ENCODE measurements at places on chromosomes 4 and X.
A peak's percentile ranks its signal among the peaks of the same experiment; 100 is the strongest.

- peak; percentile 18 for DNase-seq
Measured at GRCh38 chrX:2325076-2325784, 175.5 kb downstream of the DHRSX start.

GRCh38 chrX:19372547-19373331 lies 29.0 kb downstream of the PDHA1 start:
- DNase-seq: no peak

DNA sequence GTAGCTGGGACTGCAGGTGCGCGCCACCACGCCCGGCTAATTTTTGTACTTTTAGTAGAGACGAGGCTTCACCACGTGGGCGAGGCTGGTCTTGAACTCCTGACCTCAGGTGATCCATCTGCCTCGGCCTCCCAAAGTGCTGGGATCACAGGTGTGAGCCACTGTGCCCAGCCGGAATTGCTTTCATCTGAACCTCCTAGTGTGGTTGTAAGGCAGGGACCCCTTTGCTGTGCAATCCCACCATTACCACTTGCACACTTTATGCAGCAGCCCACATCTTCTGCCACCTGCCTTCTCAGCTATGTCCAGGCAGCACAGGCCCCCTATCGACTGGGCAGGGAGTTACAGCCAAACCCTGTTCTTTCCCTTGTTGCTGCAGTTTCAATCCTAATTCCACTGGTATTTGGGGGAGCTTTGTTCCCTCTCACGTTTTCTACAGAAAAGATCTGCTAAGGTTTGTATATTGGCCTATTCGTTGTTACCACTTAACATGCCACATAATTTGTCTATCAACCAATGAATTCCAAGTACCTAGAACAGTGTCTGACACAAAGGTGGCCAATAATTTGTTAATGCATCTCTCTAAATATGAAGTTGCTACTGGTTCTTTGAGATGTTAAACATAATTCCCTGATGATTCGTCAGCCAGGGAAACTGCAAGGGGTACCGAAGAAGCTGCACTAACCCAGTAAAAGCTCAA lies 6.5 kb downstream of the RPL39 start:
- peak; percentile 8 for DNase-seq

DNA sequence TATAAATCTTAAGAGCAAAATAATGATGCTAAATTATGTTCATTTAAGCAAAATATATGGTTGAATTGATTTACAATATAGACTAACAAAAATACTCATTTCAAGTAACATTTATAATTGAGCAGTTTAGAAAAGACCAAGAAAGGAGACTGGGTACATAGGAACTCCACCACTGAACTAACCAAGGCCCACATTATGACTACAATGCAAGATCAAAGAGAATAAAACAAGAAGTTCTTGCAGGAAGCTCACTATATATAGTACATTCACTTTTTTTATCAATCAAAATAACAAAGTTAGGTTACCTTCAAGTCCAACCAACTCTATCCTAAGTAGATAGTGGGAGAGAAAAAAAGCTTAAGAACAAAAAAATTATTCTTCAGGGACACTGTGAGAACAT lies 8.0 kb downstream of the CHIC2 start:
- DNase-seq: no peak

DNA sequence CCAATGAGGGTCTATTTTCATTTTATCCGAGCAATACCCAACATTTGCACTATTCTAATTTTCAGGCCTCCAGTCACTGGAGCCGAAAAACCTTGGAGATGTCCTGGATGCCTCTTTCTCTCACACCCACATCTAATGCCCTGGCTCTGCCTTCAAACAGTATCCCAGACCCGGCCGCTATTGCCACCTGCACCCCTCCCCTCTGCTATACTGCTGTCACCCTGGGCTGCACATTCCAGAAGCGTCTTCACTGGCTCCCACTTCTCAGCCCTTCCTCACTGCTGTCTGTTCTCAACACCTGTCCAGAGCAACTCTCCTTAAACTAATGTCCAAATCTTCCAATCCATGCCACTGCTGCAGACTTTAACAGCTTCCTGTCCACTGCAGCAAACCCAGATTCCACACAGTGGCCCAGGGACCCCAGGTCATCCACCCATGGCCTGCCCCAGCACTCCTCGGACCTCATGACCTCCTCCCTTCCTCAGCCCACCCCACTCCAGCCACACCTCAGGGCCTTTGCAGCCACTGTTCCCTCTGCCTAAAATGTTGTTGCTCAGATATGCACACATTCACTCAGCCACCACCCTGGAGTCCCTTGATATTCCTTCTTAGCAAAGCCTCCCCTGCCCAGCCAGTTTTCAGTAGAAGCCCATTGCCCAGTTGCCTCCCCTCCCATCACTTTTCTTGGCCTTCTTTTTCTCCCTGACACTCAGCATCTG lies 30.5 kb upstream of the PPP2R2C start:
- no peak for DNase-seq

DNA sequence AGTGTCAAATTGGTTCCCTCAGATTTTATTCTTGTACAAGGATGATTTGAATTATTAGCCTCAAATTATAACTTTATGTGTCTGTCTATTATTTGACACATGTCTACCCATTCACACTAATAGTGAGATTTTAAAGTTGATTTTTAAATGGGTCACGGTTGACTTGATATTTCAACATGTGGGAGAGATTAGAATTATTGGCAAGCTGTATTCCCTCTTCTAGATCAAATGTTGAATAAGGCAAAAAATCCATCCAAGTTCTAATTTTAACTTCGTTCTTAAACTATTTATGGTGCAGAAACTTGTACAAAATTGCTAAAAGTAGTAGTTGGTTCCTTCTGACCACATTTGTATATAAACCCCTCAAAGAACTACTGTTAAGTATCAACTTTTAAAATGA lies 1498.0 kb downstream of the STIM2 start:
- DNase-seq: no peak

- DNase-seq: peak; percentile 61
Measured at GRCh38 chrX:51332188-51332942, at the start of gene NUDT10. Gene NUDT10 (plus strand): TSS chrX:51332822. CDS start chrX:51332966, 144 bp downstream.

DNA sequence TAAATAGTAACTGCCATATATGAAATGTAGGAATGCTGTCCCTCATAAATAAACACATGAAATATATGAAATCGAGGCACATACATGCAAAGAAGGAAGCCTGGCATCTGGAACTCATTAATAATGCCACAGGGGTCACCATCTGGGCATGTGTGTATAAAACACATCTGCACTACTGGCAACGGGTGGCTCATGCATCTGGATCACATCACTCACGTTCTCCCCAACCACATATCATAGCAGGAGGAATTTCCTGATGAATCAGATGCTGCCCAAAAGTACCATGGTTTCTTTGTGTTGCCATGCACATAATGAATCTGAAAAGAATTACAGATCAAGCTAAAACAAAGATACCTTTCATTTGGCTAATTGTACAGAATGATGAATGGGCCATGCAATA lies 28.6 kb downstream of the RNF175 start:
- peak; percentile 93 for DNase-seq

DNA sequence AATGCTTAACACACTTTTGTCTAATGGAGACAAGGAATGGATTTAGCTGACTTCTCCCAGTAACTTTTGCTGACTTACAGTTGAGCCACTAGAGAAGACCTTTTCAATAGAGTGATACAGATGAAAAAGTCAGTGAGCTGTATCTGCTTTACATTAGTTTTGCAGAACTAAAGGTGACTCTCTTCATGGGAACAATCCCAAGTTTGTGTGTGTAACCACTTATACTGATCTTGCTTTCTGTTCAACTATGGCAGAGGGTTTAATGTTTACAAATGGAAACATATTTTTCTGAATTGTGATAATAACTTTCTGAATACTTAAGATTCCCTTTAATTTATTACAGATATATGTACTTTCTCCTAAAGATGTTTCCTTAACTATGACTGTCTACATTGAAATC lies 182.6 kb upstream of the PUDP start:
- peak; percentile 25 for DNase-seq

DNA sequence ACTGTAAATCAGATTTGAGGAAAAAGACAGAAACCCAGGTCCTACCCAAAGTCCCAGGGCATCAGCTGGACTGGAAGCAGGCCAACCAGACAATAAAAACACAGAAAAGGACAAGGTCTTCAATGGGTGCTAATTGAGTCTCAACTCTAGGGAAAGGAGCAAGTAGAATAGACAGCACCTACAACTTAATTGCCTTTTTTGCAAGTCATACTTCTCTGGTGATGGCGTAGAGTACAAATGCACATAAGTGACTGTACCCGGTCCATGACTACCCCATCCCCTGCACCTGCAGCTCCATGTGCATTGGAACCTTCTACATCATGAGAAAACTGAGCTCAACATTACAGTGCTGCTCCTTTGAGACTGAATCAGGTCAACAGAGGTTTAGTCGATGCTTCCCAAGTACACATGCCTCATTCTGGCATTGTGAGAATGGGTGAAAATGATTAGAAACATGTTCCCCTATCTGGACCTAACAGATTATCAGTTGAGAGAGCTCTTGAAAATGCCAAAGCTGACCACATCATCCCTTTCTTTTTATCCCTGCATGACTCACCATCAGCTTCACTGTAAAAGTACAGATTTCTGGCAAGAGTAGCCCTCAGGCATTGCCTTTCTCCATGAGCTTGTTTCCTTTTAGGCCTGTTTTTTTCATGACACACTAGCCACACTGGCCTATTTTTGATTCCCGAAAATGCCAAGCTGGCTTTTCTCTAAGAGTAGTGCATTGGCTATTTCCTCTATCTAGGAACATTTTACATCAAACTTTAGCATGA lies 298.3 kb downstream of the HS3ST1 start:
- DNase-seq: peak; percentile 90

DNA sequence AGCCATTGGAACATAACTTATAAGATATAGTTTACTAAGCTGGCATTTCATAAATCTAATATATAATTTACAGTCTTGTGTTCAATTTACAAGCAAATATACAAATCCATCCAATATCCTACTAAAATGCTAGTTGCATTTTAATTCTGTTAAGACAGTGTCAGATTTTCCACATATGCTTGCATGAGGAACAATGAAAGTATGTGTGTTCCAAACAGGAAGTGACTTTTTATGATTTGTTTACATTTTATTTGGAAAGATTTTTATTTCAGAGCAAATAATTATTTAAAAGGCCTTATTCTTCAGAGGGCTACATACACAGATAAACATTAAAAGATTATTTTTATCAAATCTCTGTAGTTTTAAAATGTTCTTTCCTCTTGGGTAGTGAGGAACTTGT lies 130.1 kb downstream of the KLHL34 start:
- no peak for DNase-seq

GRCh38 chr4:180058691-180059215 lies 2184.4 kb upstream of the TENM3 start:
- peak; percentile 65 for DNase-seq

GRCh38 chr4:89007338-89007939 lies 49.5 kb downstream of the FAM13A start:
- DNase-seq: no peak

- DNase-seq: no peak
Measured at GRCh38 chr4:163109967-163110366, 56.7 kb downstream of the NAF1 start.

DNA sequence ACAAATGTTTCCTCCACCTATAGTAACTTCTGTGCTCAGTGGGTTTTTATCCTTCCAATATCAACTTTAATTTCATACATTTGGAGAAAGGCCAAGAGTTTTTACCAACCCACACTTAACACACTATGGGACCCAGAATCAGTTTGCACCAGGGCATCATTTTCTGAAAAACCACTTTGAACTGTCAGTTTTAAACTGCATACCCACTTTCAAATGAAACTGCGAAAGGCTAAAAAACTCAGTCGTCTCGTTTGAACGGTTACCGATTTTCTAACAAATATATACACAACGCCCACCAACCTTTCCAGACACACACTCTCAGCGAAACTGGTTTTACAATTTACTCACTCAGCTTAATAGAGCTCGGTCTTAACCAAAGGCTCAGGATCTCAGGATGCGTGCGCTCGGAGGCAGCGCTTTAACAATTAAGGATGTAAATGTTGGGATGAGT lies 376 bp downstream of the ABCG2 start:
- DNase-seq: no peak

- no peak for DNase-seq
Measured at GRCh38 chr4:145929415-145930178, 9.0 kb downstream of the ZNF827 start.

DNA sequence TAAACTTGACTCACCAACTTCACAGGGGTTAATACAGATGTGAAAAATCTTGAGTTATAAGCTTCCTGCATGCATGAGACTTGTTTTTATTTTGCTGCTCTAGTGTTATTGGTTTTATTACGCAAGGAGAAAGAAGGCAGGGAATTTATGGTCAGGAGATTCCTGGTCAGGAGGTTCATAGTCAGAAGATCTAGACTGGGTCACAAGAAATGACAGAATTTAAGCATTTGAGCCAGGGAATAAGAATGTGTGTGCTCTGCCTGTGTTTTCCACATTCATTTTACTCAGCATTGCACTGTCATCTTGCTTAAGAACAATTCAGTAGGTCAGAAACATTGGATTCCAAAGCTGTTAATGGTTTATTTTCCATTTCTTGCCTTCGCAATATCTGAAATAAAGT lies 2522.1 kb downstream of the ARAP2 start:
- DNase-seq: peak; percentile 53

GRCh38 chrX:119871245-119871598 lies 311 bp downstream of the RNF113A start:
- DNase-seq: no peak

- DNase-seq: peak; percentile 84
Measured at GRCh38 chrX:39645178-39645895, 452.4 kb downstream of the BCOR start.

- no peak for DNase-seq
Measured at GRCh38 chr4:43932448-43932847, 516.2 kb downstream of the KCTD8 start.

DNA sequence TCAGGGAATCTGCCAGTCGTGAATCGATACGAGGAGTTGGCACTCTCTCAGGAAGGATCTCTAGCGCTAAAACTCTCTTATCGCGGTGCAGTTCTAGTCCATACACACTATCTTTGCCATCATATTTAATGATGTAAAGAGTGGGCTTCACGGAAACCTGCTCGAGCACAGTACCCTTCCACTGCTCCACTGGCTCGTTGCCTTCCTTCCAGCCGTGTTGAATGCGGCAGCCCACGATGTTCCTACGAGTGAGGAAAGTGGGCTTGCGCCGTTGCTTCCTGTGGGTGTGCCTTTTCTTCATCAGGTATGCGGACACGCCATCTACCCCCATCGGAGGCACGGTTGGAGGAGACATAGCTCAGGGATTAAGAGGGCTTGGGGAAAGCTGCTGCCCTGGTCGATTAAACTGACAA lies 661 bp downstream of the SPIN4 start:
- peak; percentile 7 for DNase-seq

GRCh38 chrX:19554786-19555185 lies 39.5 kb upstream of the MAP3K15 start:
- peak; percentile 77 for DNase-seq

GRCh38 chr4:10530137-10530786 lies 73.0 kb upstream of the ZNF518B start:
- DNase-seq: no peak

DNA sequence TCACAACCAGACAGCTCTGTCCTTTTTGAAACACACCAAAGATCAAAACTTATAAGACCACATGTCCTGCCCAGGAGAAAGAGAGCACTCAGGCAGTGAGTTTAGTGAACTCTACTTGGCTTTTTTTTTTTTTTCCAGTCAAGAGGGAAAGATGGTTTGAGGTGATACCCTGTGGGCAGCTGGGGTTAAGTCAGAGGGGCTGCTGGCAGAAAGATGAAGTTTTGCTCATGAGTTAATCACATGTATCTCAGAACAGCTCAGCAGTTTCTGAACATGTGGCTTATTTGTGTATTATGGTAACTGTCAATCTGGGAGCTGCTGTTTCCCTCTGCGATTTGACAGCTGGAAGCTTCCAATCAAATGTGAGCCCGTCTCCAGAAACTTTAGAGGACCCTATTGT lies 56.4 kb upstream of the MAP3K15 start:
- DNase-seq: no peak

Data from fibroblast of skin of abdomen (primary cell).